HFFc6 (cell line): ENCODE measurements at places on chromosomes 2 and 18. TPM values are rescaled to one million over a fixed set of nuclear protein-coding genes. Genes with fewer than 3 reads are reported as not detected.
A peak's percentile ranks its signal among the peaks of the same experiment; 100 is the strongest.

DNA sequence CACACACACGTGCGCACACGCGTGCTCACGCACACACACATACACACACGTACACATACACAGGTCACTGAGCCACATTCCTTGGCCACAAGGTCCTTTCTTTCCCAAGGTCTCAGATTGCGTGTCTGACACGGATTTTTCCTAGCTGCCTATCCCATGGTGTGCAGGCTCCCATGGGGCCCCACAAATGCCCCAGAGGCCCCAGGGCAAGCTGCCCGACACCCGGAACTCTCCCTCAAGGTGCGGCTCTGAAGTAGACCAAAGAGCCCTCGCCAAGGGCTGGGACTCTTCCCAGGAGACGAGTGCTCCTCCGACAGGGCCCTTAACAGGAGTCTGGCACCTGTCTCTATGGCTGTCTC is 46.7 kb downstream of the SDC1 start:
- H3K27ac ChIP-seq, result no peak overlapping the region
- no peak overlapping the region for H3K4me3 ChIP-seq
- no peaks in the 10 kb centered on the region for H3K36me3 ChIP-seq
- DNase-seq, result no peak

GRCh38 chr2:42851186-42851585 is 58.8 kb upstream of the HAAO start:
- H3K27ac ChIP-seq, result no peak overlapping the region
- peaks cover 19% of the 10 kb centered on the region for H3K4me1 ChIP-seq
- H3K4me3 ChIP-seq, result no peak overlapping the region
- DNase-seq, result no peak
- H3K36me3 ChIP-seq, result no peaks in the 10 kb centered on the region
- H3K27me3 ChIP-seq, result peaks cover 2% of the 10 kb centered on the region; the same call in 1 of the 2 replicates

- peak overlapping the region; percentile 30; the same call in 1 of the 2 replicates for H3K4me3 ChIP-seq
- peak; percentile 72 for DNase-seq
- H3K36me3 ChIP-seq, result no peaks in the 10 kb centered on the region; the same call in 1 of the 2 replicates
- peak overlapping the region; percentile 24; the same call in 1 of the 2 replicates for H3K27ac ChIP-seq
- peaks cover 23% of the 10 kb centered on the region for H3K4me1 ChIP-seq
These were observed 250.5 kb upstream of the NETO1 start for GRCh38 chr18:73118121-73118816.

DNA sequence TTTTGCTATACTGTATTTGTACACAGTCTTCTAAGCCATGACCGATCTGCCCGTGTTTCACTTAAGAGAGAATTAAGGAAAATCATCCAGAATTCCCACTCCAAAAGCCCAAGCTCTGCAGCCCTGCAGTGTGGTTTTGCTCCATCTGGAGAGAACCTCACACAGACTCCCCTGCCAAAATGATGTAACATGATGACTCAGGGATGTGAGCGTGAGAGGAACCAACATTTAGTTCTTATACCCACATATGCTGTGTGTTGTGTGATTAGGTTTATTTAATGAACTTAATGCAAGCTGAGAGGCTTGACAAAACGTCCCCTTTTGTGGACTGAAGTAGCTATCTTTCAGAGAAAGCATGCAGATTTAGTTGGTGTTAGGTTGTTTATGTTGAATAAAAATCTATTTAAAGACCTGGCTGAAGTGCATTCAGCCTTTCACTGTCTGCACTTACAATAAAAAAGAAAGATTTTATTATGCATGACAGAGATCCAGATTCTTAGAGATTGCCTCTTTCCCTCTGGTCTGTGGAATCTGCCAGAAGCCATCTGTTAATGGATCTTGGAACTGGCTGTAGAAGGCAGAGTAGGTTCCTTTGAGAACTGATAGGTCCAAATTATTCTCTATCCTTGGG is 6.3 kb downstream of the RAB12 start:
- peaks cover 6% of the 10 kb centered on the region; the same call in 1 of the 2 replicates for H3K36me3 ChIP-seq
- H3K27ac ChIP-seq, result peak overlapping the region; percentile 87
- peak overlapping the region; percentile 54 for H3K4me3 ChIP-seq
- DNase-seq, result peak; percentile 89

GRCh38 chr2:11121099-11121822 is 34.0 kb upstream of the SLC66A3 start:
- no peaks in the 10 kb centered on the region for H3K36me3 ChIP-seq
- peaks cover 26% of the 10 kb centered on the region for H3K4me1 ChIP-seq
- peak overlapping the region; percentile 54 for H3K4me3 ChIP-seq
- H3K27ac ChIP-seq, result 0 out of 2 replicates have a peak overlapping the region, but pooled peaks have one; percentile 6

ZCCHC2 gene
- 5.6 to 7.3 TPM (median 6.3 TPM) in 3 replicates for total RNA-seq

UGT1A8 gene
- total RNA-seq, result not detected in 3 replicates

- peaks cover 6% of the 10 kb centered on the region; the same call in 1 of the 2 replicates for H3K27me3 ChIP-seq
- no peaks in the 10 kb centered on the region for H3K4me1 ChIP-seq
- no peaks in the 10 kb centered on the region for H3K36me3 ChIP-seq
- DNase-seq, result no peak
- H3K4me3 ChIP-seq, result no peak overlapping the region
These were observed 47.8 kb upstream of the TEX51 start for GRCh38 chr2:126850940-126851339.

DNA sequence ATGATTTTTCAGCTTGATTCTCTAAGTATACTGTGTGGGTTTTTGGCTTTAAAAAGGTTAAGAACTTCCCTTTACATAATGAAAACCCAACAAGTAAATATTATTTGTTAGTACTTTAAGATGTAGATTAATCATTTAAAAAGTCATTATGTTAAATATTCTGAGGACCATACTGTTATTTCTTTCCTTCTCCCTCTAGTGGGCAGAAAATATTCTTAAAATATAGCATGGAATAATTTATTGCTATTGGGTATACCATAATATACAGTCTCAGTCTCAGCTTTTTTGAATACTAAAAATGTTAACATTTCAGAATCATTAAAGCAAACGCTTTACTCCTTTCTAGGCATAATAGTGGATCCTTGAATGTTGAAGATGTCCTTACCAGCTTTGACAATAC is 28.1 kb downstream of the CAMKMT start:
- peaks cover 4% of the 10 kb centered on the region for H3K36me3 ChIP-seq
- DNase-seq, result no peak
- no peaks in the 10 kb centered on the region; the same call in 1 of the 2 replicates for H3K27me3 ChIP-seq
- no peak overlapping the region for H3K4me3 ChIP-seq

DNA sequence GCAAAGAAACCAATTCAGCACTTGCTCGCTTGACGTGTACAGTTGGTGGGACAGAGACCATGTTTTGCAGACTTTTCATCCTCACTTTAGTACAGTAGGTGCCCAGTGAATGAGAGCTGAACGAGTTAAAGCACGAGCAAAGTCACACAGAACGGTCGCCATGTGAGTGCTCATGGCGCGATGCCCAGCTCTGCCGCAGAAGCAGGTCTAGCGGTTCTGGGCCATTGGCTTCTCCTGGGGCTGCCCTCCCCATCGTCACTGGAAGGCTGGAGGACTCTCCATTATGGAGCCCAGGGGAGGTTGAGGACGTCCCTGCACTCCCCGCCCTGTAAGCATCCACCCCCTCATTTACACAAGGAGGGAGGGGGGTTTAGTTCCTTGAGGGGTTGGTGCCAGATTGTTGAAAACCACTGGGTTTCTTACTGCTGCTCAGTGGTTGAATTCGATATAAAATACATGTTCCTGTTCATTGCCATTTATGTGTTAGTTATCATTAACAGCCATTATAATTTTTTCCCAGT is 24.9 kb downstream of the PTGR3 start:
- H3K4me1 ChIP-seq, result peaks cover 7% of the 10 kb centered on the region; the same call in 1 of the 2 replicates
- no peaks in the 10 kb centered on the region for H3K36me3 ChIP-seq
- DNase-seq, result no peak
- no peak overlapping the region for H3K4me3 ChIP-seq

DNA sequence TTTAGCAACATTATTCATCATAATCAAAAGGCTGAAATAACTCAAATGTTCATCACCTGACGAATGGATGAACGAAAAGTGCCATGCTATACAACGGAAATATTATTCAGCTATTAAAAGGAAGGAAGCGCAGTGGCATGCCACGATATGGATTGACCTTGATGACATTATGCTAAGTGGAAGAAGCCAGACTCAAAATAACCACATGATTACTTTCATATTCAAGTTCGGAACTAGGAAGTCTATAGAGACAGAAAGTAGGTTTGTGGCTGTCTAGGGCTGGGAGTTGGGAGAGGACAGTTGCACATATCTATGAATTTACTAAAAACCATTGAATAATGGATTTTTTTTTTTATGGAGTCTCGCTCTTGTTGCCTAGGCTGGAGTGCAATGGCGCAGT is 13.4 kb upstream of the PDIA6 start:
- no peaks in the 10 kb centered on the region for H3K36me3 ChIP-seq
- no peak overlapping the region for H3K27ac ChIP-seq
- H3K4me1 ChIP-seq, result no peaks in the 10 kb centered on the region
- peaks cover 50% of the 10 kb centered on the region for H3K27me3 ChIP-seq
